ENCODE measurements at places on chromosomes 1 and 21.
A peak's percentile ranks its signal among the peaks of the same experiment; 100 is the strongest.

DNA sequence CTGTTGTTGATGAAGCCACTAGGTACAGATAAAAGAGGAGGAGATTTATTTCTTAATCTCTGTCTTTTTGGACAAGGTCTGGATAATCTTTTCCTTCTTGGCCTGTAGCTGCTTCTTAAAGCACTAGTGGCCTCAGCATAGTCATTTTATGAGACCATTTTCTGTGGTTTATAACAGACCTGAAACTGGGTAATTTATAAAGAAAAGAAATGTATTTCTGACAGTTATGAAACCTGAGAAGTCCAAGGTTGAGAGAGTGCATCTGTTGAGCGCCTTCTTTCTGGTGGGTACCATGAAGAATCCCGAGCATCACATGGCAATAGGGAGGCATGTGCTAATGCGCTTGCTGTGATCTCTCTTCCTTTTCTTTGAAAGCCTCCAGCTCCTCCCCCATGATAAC, 36.7 kb upstream of the PDC start:
- no peak for DNase-seq

DNA sequence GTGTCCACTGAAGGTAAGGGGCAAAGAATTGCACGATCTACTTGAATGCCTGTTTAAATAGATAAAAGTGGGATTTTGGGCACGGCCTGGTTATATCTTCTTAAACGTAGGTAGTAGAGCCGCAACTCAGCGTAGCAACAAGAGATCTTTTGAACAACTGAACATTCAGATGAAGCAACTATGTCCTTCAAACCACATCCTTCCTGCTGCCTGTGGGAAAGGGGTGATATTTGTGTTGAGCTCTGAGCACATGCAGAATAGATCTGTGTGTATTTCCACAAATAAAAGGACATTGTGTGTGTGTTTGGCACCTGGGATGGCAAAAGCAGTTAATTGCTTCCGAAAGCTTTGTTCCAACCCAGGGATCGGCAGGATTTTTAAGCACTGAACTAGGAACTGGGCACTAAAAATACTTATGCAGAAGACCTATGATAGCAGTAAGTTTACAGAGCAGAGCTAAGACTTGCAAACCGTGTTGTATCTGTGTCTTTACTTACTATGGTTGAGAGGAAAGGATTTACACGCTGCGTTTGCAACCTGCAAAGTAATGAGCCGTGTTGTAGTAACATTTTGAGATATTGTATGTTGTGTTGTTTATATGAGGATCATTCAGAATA, 333.4 kb downstream of the CHRM3 start:
- DNase-seq: peak; percentile 69

DNA sequence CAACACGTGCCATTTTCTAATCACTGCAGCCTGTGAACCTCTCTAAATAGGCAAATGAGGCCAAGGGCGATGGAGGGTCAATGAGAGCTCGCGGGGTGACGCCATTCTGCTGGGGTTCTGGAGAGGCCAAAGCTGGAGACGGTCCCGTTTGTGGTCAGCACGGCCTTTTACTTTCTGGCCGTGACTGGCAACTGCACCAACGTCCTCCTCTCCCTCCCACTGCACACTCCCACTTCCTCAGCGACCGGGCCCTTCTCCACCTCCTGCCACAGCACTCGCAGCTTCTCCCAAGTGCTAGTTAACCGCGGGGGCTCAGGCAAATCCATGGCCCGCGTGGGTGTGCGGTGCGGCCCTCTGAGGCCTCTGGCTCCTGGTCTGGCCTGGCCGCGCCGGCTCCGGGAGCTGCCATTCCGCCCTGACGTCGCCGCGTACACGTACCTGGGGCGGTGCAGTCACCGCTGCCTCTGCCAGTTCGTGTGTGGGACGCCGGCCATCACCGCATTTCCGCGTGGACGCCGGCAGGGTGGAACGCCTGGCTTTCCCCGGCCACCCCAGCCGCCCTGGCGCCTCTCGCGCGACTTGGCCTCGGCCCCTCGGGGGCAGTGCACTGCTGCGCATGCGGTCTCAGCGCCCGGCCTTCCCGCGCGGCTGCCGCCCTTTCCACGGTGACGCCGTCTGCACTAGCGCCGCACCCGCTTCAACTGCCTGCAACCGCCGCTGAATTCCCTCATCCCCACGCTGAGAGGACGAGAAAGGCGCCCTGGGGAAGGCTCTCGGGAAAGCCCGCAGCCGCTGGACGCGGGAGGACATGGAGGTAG, 18.2 kb downstream of the OR2C3 start:
- DNase-seq: no peak

DNA sequence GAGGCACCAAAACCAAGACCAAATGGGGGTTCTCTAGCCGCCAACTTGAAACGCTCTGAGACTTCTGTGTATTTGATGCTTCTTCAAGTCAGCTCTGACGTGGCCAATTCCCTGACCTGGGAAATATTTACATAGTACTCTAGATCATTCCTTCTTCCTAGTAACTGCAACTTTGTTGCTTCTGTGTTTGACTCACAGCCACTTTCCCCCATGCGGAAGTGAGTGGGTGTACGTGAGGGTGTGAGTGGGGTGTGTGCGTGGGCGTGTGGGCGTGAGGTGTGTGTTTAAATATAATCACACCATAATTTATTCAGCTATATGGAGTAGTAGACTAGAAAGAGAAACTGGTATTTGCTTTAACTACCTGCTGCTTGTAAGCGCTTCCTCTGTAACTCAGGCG, 111.0 kb downstream of the TAS1R2 start:
- no peak for DNase-seq

DNA sequence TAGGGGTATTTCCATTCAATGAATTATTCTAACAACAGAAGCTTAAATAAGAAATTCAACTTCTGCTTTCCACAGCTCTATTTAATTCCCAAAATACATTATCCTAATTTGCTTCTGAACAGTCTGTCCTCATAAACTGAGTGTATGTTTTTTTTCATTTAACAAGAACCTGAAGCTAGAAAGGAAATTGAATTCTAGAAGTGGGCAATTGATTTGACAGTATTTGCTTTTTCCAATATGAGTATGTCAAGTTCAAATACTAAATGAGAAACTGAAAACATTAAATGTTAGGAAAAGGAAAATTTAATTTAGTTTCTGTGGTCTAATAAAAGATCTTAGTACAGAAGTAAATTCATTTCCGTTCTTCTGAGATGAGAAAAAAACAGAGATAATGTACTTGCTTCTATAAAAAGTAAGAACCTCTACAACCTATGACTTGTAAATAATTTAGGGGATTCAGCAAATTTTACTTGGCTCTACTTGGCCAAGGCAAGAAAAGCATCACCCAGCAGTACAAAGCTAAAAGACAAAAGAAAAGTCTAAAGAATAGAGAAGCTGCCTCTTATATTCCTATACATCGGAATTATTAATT, 31.1 kb downstream of the RAB3GAP2 start:
- DNase-seq: no peak

DNA sequence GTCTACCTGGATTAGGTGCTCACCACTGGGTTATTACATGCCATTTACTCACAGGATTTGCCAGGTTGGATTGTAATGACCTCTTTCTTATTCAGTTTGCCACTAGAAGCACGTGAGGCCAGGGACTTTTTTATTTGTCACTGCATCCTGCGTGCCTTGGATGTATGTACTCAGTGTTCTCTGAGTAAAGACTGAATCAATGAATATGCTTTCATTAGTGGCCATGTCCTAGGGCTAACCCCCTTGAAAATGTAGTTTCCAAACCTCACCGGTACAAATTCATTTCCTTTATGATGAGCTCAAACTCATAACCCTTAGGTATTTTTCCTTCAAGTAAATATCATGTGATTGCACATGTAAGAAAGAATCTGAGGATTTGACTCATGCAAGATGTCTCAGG, 1.3 kb upstream of the ZP4 start:
- DNase-seq: no peak

- no peak for DNase-seq
Measured at GRCh38 chr1:33375316-33375715, 54.4 kb upstream of the A3GALT2 start.
